ENCODE measurements at places on chromosomes 11 and 22. TPM values are rescaled to one million over a fixed set of nuclear protein-coding genes. Genes with fewer than 3 reads are reported as not detected.

CHST1 gene
- total RNA-seq, result 0.15 TPM

TRIM3 gene
- 56.1 TPM for total RNA-seq

CASP5 gene
- total RNA-seq, result not detected

UBQLN3 gene
- total RNA-seq, result 0.15 TPM

DUSP18 gene
- total RNA-seq, result 10.9 TPM

OR51B4 gene
- not detected for total RNA-seq

CSNK2A3 gene
- 2.6 TPM for total RNA-seq

KCNJ5 gene
- 0.17 TPM for total RNA-seq

Data from smooth muscle cell of trachea (primary cell).